NCI-H1694 (cell line): ENCODE measurements at places on chromosomes 5 and 9.

GRCh38 chr5:96641368-96642280, 20.6 kb upstream of the CAST start:
- no peak for DNase-seq

GRCh38 chr5:40405230-40405629, 274.5 kb upstream of the PTGER4 start:
- no peak for DNase-seq

DNA sequence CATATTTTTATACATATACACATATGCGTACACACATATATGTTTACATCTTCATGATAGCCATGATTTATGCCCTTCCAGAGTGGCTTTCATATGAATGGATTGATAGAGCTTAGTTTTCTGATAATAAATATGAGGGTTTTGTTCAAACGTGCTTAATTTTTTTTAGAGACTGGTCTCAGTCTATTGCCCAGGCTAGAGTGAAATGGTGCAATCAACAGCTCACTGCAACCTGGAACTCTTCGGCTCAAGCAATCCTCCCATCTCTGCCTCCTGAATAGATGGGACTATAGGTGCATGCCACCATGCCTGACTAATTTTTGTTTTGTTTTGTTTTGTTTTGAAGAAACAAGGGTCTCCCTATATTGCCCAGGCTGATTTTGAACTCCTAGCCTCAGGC, 48.6 kb upstream of the ZSWIM6 start:
- DNase-seq = no peak

DNA sequence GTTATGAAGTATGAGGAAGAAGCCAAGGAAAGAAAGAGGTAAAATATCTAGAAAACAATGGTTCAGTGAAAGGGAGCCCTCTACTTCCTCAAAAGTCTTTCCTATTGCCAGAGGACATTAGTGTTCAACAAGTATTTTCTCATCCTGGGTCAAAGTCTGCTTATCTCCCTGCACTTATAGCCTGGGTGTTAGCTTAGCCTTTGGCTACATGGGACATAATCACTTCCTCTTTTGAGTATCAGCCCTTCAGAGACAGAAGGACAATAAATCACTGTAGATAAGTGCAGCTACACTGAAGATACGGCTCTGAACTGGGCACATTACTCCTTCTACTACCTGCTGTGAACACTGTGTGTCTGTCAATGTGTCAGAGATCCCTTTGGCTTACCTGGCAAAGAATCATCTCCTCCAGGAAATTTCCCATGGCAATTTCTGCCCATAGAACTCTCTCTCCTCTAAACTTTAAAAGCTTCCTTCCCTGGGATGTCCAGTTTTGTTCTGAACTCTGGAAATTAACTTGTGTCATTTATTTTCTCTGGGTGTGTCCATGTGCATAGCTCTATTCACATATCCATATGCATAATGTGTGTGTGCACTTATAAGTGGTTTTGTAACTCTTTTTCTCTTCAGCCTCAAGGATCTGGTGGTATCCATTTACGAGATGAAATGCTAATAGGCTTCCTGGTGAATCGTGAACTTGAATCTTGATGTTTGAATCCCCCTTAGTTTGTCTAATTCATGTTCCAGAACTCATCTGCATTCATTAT, 30.0 kb upstream of the RECK start:
- DNase-seq = no peak

GRCh38 chr9:76701441-76702039, 62.7 kb upstream of the PCA3 start:
- no peak for DNase-seq

DNA sequence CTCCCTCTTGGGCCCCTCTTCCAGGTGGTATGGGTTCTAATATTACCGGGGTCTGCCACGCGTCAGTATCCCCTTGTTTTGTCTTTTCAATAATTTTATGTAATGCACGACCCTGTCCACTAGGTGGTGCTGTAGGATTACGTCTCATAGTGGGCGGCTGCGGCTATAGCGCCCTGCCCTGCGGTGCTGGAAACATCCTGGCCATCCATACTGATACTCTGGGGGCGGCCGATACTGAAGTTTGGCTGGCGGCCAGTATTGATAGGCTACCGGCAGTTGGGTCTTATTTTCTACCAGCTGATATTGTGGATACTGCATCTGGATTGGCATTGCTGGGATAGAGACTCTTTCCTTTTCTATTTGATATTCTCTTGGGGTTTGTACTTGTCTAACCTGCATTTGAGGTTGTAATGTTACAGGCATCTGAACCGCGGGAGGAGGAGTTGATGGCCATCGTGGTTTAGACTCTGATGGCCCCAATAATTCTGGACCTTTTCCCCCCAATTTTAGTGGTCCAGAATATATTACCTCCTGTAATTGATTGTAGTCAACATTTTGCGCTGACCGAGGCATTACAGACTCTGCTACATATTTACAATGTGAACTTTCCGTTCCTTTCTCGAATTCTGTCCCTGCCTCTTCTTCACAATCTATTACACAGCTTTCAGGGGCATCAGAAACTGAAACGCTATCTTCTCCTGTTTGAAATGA, 3.3 kb upstream of the TMEM141 start:
- peak; percentile 69 for DNase-seq

DNA sequence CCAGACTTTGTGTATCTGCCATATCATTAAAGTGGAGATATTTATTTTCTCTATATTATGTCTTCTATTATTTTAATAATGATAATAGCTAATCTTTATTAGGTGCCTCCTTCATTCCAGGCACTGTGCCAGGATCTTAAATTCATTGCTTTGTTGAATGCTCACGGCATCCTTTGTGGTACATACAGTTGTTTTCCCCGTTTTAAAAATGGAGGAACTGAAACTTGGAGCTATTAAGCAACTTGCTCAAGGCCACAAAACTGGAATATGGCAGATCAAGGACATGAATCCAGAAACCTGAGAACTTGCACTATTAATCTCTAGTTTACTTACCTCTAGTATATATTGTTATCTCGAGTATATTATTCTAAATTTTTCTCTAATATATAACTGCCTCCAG, 41.5 kb upstream of the PPP3R2 start:
- DNase-seq = no peak

GRCh38 chr9:105858006-105858690, 163.8 kb downstream of the TMEM38B start:
- DNase-seq = no peak

GRCh38 chr5:79448336-79448735, 65.6 kb downstream of the HOMER1 start:
- no peak for DNase-seq

GRCh38 chr9:111411266-111411665, 72.9 kb downstream of the ECPAS start:
- DNase-seq = no peak

- DNase-seq = no peak
Observed at GRCh38 chr9:22657713-22658112, 211.1 kb downstream of the DMRTA1 start.

- no peak for DNase-seq
Observed at GRCh38 chr9:13939134-13939533, 374.8 kb downstream of the NFIB start.

DNA sequence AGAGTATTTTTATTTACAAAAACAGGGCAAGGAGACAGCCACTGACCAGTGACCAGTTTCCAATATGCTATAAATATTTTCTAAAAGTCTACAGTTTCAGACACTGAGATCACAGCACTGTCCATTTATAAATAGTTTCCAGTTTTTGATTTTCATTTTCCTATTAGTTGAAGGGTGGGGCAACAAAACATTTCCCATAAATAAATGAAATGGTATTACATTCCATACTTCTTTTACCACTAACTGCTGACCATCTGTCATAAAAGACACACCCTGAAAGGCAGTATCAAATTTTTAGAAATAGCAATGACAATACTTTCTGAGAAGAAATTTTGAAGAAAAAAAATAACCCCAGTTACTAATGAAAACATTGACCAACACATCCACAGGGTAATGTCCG, 126.7 kb downstream of the ARSB start:
- no peak for DNase-seq

DNA sequence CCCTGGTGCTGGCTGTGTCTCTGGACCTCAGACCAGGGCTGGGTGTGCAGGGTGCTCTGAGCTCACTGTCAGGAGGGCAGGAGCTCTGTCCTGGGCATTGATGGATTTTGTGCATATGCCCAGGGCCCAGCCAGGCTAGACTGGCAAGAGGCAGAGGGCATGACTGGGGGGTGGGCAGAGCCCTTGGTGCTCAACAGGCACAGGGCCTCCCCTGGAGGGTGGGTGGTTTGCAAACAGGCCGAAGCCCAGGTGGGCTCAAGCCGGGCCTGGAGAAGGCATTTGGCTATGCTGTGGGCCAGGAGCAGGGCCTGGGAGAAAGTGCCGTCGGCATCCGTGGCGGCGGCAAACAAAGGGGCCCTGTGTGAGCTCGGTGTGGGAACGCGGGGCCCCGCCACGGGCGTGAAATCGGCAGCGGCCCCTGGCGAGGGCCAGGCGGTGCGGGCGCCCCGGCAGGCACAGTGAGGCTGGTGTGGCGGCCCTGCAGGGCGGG, 1.9 kb upstream of the NRARP start:
- DNase-seq = no peak

DNA sequence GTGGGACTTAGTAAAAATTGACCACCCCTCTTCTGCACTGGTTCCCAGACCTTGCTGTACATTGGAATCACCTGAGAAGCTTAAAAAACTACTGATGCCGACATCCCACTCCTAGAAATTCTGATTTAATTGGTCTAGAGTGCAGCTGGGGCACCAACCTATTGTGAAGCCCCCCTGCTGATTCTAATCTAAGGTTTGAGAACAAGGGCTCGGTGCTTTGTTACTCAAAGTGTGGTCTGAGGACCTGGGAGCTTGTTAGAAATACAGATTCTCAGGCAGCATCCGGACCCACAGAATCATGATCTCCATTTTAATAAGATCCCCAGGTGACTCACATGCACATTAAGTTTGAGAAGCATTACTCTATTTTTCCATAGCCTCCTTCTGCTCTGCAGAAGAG, 57.8 kb upstream of the LPAR1 start:
- no peak for DNase-seq

DNA sequence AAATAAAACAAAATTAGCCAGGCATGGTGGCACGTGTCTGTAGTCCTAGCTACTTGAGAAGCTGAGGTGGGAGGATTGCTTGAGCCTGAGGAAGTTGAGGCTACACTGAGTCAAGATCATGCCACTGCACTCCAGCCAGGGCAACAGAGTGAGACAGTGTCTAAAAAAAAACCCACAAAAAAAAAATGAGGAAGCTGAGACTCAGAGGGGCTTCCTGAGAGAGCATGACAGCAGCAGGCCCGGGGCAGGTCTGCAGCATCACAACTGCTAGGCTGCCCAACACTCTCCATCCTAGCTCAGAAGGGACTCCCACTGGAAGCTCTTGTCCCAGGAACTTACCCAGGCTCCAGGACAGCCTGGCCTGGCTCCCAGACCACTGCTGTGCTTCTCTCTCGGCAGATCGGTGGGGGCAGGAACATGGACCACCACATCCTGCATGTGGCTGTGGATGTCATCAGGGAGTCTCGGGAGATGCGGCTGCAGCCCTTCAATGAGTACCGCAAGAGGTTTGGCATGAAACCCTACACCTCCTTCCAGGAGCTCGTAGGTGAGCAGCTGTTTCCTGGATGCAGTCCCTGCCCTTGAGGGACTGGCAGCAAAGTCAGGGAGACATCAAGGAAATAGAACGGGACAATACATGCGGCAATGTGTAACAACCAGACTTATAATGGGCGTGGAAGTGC, 19.1 kb downstream of the PTGS1 start:
- DNase-seq = no peak

- DNase-seq = no peak
Observed at GRCh38 chr5:7875151-7875550, 6.2 kb downstream of the MTRR start.
